Amniotic stem cell (primary cell): ENCODE measurements at places on chromosomes 5 and 9.

- no peak for DNase-seq
Observed at GRCh38 chr5:54969856-54970828, 15.3 kb downstream of the ESM1 start.

- DNase-seq = no peak
Observed at GRCh38 chr5:44275908-44276307, 113.3 kb downstream of the FGF10 start.

GRCh38 chr9:96047116-96047639 lies 171.7 kb downstream of the ERCC6L2 start:
- no peak for DNase-seq

- DNase-seq = no peak
Observed at GRCh38 chr5:133458435-133458834, 153.9 kb downstream of the FSTL4 start.

DNA sequence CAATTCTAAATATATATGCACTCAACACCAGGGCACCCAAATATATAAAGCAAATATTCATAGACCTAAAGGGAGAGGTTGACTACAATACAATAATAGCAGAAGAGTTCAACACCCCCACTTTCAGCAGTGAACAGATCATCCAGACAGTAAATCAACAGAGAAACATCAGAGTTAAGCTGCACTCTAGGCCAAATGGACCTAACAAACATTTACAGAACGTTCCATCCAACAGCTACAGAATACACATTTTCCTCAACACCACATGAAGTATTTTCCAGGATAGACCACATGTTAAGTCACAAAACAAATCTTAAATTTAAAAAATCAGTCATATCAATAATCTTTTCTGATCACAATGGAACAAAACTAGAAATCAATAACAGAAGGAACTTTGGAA lies 18.9 kb downstream of the APBA1 start:
- no peak for DNase-seq

DNA sequence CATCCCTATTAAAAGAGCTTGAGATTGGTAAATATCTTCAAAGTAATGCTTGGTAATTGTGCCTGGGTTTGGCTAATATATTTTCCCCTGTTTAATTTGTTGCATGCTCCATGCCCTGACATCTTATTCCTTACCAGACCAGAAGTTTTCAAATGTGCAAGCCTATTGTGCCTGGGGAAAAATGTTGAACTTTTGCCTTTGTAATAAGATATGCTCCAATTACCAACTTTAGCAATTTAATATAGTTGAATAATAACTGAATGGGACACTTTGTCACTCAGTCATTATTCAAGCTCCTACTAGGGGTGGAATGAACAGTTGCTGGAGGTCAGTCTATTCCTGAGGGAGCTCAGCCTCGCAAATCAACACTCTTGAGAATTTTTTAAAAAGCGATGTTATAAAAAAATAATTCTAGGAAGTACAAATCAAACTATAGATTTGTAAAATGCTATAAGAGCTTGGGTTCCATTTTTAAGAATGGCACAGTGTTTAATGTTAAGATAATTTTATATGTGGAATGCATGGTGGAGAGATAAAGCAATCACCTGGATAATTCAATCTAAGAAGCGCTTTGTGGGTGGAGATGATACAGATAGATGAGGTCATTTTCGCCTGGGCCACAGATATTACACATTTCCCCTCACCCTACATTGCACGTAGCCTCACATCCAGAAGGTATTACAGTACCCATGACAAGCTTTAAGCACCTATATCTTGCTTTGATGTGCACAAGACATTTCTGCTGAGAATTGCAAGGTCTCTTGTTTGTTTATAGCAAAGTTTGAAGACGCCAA lies 231.8 kb downstream of the PIK3R1 start:
- DNase-seq = no peak
